ENCODE measurements at places on chromosomes 1 and 21.
A peak's percentile ranks its signal among the peaks of the same experiment; 100 is the strongest.

DNA sequence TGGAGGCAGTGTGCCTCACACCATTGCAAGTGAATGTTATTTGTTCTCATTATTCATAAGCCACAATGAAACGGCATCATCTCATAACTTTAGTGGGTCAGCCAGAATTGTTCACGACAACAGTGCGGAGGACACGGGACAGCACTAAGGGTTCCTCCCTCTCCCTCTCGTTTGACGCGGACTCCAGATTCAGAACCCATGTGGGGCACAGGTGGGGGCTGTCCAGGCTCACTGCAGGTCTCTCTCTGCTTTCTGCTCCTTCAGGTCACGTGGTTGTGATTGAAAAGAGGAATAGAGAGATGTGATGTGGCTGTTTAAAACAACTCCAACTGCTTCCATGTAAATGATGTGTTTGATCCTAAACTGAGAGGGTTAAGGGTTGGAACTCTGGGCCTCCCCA lies 13.5 kb downstream of the RUNX1 start:
- no peak for DNase-seq

GRCh38 chr21:15742052-15742670 lies 12.4 kb downstream of the USP25 start:
- DNase-seq: peak; percentile 32

DNA sequence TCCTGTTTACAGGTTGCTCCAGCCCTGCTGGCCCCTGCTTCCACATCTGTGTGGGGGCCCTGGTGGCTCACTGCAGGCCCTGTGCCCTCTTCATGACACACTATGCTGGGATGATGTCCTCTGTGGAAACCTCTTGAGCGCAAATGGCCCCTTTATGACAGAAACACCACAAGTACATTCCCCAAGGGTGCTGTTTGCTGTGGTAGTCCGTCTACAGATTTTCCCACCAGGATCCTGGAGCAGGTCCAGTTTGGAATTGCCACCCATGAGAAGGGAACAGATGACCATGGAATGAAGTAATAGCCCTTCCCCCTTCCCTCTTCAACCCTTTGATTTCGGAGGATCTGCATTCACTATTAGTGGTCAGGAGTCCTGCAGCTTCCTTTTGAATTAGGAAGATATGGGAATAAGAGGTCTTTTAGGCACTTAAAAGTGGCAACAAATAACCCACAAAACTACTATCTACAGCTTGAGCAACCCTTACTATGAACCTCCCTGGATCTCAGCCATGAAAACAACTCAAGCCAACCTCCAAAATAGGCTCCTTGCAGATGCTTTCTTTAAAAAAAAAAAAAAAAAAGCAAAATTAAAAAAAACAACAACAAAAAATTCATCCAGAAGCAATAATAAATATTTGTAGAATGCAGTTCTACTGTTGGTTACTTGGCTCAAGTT lies 121.9 kb upstream of the TSPAN2 start:
- DNase-seq: no peak

- DNase-seq: peak; percentile 48
These were observed 112.0 kb downstream of the PDE4B start for GRCh38 chr1:65904681-65905083.

DNA sequence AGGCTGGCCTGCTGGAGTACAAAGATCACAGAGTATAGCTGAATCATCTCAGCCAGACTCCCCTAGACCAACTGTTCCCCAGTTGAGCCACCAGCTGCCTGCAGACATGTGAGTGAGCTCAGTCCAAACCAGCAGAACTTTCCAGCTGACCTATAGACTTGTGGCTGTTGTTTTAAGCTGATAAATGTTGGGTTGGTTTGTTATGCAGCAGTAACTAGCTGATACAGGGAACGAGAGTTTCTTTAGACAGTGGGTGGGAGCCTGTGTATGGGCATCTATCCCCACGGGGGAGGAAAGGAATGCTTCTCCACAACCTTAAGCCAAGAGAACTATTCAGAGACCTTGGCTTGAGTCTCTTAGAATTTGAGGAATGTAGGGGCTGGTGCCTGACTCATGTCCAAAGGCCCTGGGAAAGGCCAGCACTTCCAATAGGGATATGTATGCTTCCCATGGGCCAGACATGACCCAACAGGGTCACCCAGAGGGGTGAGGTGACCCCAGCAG lies 30.1 kb downstream of the SLC1A7 start:
- no peak for DNase-seq

DNA sequence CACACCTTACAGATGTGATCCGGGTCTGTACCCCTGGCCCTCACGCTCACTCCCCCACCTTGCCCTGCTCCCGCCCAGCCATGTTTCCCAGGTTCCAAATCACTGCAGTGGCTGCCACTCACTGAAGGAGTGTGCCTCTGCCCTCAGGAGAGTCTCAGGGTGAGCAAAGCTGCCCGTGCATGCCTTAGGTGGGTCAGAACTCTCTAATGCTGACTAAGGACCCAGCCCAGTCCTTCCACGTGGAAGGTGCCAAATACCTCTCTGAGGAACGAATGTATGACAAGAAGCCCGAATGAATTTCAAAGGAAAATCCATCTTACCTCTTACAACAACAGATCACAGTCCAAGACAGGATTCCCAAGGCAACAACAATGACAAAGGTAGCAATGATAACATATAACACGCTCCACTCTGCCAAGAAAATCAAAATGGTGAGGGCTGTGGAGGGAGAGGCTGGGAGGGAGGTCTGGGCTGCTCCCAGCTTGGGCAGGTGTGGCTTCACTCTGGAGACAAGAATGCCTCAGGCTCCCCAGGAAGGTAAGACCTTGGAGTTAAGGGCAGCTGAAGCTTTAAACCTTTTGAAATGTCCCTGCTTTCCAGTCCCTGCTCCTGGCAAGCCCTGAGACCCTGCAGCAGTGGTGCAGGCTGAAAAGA lies 115.2 kb downstream of the KIAA0319L start:
- DNase-seq: no peak

GRCh38 chr1:117286145-117286544 lies 75.4 kb upstream of the VTCN1 start:
- DNase-seq: no peak

DNA sequence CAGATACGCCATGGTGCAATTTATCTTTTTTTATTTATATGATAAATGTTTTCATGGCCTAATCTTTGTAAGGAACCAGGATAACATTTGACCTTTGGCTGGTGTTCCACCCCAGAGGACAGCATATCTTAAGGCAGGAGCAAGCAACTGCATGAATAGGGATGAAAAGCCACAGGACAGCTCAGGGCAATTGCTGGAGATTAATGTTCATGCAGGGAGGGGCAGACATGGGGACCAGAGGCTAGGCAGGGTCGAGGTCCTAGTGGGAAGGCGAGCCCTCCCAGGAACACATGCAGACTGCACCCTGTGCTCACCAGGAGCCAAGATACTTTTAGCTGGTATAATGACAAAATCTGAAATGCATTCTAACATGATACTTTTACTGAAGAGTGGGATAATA lies 74.4 kb upstream of the HAO2 start:
- DNase-seq: no peak

- no peak for DNase-seq
These were observed 59.8 kb upstream of the KCNK2 start for GRCh38 chr1:215022741-215023141.

DNA sequence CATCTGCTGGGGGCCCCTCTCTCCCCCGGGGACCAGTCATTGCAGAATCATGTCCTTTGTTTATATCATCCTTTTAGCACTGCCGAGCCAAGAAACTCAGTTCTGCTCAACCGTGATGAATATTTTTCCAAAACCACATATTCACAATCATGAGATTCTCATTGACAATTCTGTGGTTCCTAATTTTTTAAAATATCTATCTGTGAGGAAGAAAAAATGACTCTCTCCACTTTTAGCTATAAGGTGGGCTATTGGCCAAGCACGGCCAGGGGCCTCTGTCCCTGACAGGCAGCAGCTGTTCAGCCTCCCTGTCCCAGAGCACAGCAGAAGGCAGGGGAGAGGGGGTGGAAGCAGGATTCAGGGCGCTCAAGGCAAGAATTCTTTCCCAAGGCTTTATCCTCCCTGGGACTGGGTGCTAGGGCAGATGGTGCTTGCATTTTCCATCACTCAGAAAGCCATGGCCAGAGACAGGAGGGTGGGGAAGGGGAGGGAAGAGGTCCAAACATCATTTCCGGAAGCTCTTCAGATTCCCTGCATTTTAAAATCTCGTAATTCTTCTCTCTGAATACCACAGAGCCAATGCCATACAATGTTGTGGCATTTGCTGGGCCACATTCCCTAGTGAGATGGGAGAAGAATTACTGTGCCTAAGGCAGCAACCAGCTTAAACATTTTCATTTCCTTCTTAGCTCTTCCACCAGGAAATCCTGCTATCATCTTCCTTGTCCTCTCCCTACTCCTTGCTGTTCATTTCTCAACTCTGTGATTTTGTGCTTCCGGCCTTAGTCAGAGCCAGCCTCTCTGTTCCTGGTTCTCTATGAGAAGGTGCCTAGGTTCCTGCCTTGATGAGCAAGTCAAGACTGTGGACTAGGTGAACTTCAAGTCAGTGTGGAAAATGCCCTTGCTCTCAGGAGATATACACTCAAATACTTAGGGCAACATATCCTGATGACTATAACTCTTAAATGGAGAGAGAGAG lies 60.3 kb downstream of the KCNJ6 start:
- DNase-seq: no peak

GRCh38 chr1:65554829-65555228 lies 134.4 kb downstream of the LEPR start:
- no peak for DNase-seq
